Right lung (tissue), 10 donors: ENCODE measurements at places on chromosomes 1 and 21. TPM values are rescaled to one million over a fixed set of nuclear protein-coding genes. Genes with fewer than 3 reads are reported as not detected.

Gene FAM3B
- polyA plus RNA-seq, result 21.3 TPM

Gene SLC45A1
- polyA plus RNA-seq, result 0.91 TPM

Gene RGS16
- polyA plus RNA-seq, result 5.5 TPM

Gene OR6N1
- not detected for polyA plus RNA-seq

Gene OR2L2
- polyA plus RNA-seq, result not detected

- no peak for DNase-seq
Measured at GRCh38 chr21:42561762-42562650, 48.4 kb downstream of the SLC37A1 start.

DNA sequence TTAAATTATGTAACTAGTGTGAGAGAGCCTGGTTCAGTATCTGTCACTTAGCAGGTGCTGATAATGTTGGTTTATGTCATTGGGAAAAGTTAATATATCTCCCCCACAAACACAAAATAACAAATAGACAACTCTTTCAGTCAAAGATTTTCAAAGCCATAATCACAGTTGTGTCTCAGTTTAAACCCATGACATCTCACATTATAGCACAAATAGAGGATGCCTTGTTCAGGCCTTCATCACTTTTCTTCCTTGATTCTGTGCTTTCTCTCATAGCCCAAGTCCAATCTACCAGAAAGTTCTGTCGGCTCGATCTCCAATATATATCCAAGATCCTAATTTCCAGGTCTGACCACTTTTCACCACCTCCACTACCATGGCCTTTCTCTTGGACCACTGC, 6.2 kb upstream of the EPS15 start:
- DNase-seq, result no peak

DNA sequence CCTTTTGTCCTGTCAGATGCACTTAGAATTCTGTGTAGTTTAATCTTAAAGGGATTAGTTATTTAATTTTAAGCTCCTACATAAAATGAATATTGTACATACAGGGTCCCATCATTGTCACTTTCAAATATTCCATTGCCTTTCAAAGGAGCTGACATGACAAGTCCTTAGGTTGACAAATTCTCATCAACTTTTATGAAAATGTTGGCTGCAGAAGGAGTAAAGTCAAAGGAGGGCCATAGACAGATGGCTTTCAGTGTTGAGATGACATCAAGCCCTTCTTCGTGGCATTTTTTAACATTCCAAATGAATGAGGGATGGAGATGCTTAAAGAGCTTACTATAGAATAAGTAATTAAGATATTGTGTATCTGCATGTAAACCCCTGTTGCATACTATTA, 15.4 kb downstream of the NFIA start:
- DNase-seq, result no peak

- no peak for DNase-seq
Measured at GRCh38 chr1:119962296-119962968, 66.1 kb upstream of the ADAM30 start.

GRCh38 chr1:90501281-90501680, 215.8 kb downstream of the BARHL2 start:
- DNase-seq, result no peak
